ENCODE measurements at places on chromosomes 3 and 15. TPM values are rescaled to one million over a fixed set of nuclear protein-coding genes. Genes with fewer than 3 reads are reported as not detected.

GPR62 gene
- 0.18 TPM for total RNA-seq

EHHADH gene
- total RNA-seq = 1.5 TPM

GTF2A2 gene
- total RNA-seq = 15.9 TPM

NLGN1 gene
- 61.6 TPM for total RNA-seq

ATP2B2 gene
- total RNA-seq = 72.1 TPM

TM2D3 gene
- 78.8 TPM for total RNA-seq

PFN2 gene
- 297 TPM for total RNA-seq

CLDN16 gene
- total RNA-seq = not detected

ARPIN gene
- total RNA-seq = 16.3 TPM

CLDN1 gene
- 0.45 TPM for total RNA-seq

IGDCC3 gene
- total RNA-seq = 19.8 TPM

CFAP91 gene
- 13.3 TPM for total RNA-seq

ABHD17C gene
- total RNA-seq = 18.5 TPM

ROBO2 gene
- total RNA-seq = 236 TPM

P2RY14 gene
- total RNA-seq = 0.91 TPM

LCTL gene
- total RNA-seq = not detected

MYH15 gene
- total RNA-seq = 1.8 TPM

PRR20G gene
- total RNA-seq = not detected

ITIH1 gene
- total RNA-seq = 0.18 TPM

CPN2 gene
- not detected for total RNA-seq

RHCG gene
- 1.3 TPM for total RNA-seq

ZCWPW2 gene
- 1.8 TPM for total RNA-seq

ZNF860 gene
- total RNA-seq = 1.8 TPM

ZNF501 gene
- 20.3 TPM for total RNA-seq

GOLGA8T gene
- total RNA-seq = 0.64 TPM
